WTC11 (cell line): ENCODE measurements at places on chromosomes 7 and 10. TPM values are rescaled to one million over a fixed set of nuclear protein-coding genes. Genes with fewer than 3 reads are reported as not detected.

PPIA gene
- 2,465 to 2,581 TPM (median 2,516 TPM) in 3 replicates for total RNA-seq

GRCh38 chr7:146656988-146657387, 540.4 kb downstream of the CNTNAP2 start:
- no peak overlapping the region for H3K4me3 ChIP-seq
- DNase-seq, result no peak
- H3K27me3 ChIP-seq, result no peaks in the 10 kb centered on the region

SPDYE11 gene
- total RNA-seq, result not detected in 3 replicates

ACTL6B gene
- total RNA-seq, result 0.96 to 1.3 TPM (median 0.99 TPM) in 3 replicates
